ENCODE measurements at places on chromosomes 16 and 17.

DNA sequence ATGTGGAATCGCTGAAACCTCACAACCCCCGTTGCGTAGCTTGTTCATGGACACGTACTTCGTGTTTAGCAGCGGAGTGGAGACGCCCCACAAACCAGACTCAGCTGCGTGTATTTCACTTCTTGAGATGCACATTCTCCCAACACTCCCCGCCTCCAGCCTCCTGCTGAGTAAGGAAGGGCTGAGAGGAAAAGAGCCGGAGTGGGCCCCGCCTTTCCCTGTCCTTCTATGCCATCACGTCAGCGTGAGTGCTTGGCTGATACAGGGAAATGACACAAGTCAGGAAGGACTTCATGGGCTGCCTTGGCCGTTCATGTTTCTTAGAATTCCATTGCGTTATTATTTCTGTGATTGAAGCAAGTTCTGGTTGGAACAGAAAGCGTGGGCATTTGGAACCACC is 68.6 kb upstream of the CBX4 start:
- no peak for DNase-seq

- peak; percentile 7 for DNase-seq
Measured at GRCh38 chr16:1150511-1150982, 2.4 kb upstream of the CACNA1H start.

DNA sequence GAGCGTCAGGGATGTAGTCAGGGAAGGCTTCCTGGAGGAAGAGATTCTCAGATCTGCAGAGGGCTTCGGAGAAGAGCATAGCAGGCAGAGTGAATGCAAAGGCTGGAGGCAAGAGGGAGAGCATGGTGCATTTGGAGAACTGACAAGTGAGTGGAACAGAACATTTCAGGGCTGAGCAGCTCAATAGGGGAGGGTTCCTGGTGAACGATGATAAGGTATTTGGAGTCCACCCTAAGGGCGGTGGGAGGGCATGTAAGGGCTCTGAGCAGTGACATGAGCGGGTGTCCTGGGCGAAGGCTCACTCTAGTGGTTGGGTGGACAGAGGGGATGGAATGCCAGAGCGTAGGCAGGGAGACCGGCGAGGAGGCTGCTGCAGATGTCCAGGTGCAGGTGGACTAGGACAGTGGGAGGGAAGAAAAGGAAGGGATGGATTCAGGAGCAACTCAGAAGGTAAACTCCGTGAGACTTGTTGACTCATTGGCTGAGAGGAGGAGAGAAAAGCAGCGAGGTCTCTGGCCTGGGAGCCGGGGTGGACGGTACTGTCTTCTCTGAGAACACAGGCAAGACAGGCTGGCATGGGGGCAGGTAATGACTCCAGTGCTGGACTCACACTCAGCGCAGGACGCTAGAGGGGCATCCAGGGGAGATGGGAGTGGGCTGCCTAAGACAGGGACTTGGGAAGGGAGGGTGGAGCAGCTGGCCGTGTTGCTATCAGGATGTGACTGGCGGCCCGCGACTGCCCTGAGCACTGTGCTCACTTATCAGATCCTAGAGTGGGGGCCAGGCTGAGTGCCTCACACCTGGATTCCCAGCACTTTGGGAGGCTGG is 1.4 kb upstream of the PITPNA start:
- no peak for DNase-seq

- DNase-seq, result no peak
Measured at GRCh38 chr17:48498164-48498850, 32.5 kb downstream of the HOXB1 start.

- no peak for DNase-seq
Measured at GRCh38 chr16:48503336-48503735, 106.6 kb downstream of the N4BP1 start.

- no peak for DNase-seq
Measured at GRCh38 chr17:29357821-29358232, 32.3 kb upstream of the TAOK1 start.

DNA sequence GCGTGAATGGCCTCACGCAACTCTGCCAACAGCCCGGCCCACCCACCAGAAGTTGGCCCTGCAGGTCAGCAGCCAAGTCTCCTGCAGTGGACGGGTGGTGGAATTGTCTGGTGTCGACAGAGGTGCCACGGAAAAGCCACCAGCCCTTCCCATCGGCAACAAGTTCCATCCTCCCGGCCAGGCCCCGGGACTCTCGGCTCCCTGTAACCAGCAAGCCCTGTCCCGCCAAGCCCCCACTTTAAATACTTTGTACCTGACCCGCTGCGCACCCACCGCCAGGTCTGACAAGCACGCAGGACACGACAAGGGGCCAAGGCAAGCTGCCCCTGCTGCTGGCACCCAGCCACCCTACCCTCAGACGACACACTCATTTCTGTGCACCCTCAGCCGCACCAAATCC is 100.8 kb downstream of the RBFOX3 start:
- DNase-seq, result no peak

- no peak for DNase-seq
Measured at GRCh38 chr17:44071198-44071520, 624 bp downstream of the G6PC3 start.

GRCh38 chr17:1110862-1111598 is 68.8 kb downstream of the ABR start:
- DNase-seq, result peak; percentile 95

DNA sequence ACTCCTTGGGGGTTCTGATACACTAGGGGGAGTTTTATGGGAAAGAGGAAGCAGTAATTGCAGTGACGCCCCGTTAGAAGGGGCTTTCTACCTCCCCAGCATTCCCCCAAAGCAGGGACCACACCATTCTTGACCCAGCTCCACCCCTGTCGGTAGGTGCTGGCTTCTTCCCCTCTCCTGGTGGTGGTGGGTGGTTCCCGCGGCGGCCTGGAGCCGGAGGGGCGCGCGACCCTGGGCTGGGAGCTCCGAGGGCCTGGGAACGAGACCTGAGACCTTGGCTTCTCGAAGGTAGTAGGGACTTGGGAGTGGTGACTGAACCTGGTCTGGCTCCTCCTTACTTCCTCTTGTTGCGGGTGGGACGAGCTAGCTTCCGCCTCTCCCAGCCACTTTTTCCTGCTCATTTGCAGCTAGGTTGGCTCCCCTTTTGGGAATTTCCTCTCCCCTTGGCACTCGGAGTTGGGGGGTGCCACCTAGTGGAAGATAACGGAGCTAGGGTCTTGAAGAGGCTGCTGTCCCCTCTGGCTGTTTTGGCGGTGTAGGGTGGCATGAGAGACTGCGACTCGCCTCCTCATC is 438 bp downstream of the GRN start:
- peak; percentile 49 for DNase-seq

DNA sequence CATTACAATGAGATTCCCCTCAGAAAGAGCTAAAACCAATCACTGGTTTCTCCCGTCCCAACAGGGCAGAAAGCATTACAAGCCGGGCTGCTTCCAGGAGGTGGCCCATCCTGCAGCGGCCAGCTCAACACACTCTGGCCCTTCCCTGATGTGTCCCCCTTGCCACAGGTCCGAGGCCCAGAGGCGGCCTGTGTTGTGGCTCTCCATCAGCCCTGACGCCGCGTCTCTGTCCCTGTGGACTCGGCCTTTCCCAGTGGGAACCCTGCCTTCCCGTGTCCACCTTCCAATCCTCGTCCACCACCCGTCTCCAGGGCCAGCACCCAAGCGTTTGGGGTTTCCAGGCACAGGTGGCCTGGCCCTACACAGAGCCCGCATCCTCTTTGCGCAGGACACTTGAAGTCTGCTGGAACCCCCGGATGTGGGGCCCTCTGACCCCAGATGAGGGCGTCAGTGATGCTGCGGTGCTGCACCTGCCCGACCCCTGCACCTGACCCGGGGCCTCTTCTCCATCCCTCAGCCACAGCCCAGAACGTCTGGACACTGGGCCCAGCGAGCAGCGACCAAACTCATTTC is 21.1 kb downstream of the RAB40B start:
- DNase-seq, result no peak

DNA sequence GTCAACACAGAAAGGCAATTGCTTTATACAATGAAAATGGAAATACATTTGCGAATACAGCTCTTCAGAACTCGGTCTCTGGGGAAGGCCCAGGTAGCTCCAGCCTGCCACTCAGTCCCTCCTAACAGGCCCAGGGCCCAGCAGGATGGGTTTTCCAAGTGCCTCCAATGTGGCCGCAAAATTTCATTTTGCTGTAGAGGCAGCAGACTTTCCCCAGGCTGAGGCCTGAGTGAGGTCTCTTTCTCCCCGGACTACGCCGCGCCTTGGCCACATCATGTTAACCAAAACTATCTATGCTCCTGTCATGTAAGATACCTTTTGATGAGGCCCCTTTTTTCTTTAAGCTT is 606.0 kb upstream of the SALL1 start:
- DNase-seq, result no peak

DNA sequence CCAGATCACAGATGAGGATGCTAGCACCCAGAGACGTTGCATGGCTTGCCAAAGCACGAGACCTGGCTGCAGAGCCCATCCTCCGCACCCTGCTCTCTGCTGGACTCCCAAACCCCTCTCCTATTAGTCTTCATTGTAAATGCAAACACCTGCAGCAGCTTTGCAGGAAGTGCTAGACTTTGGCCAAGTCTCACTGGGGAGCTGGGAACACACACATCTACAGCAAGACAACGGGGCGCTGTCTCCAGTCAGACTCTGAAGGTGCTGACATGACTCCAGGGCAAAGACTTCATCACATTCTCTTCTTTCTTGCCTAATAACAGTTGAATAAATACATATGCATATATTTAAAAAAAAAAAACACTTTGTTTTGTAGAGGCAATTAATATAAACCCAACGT is 43.8 kb downstream of the CYTH1 start:
- no peak for DNase-seq

DNA sequence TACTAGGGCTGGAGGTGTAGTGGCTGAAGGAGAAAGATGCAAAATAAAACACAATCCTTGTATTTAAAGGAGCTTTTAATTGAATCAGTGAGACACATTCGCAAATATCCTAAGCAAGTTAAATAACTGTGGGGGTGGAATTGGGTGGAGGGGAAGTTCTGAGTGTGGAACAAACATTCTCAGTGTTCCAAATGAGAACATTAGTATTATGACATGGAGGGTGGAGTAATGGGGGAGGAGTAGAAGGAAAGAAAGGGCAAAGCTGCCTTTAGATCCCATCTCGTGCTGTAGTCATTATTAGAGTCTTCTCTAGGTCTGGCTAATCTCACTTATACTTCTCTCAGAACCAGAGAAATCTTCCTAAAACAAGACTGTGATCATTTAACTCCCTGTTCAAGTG is 169.7 kb downstream of the ANKFN1 start:
- no peak for DNase-seq

- DNase-seq, result no peak
Measured at GRCh38 chr17:37713028-37713431, 31.8 kb downstream of the HNF1B start.

DNA sequence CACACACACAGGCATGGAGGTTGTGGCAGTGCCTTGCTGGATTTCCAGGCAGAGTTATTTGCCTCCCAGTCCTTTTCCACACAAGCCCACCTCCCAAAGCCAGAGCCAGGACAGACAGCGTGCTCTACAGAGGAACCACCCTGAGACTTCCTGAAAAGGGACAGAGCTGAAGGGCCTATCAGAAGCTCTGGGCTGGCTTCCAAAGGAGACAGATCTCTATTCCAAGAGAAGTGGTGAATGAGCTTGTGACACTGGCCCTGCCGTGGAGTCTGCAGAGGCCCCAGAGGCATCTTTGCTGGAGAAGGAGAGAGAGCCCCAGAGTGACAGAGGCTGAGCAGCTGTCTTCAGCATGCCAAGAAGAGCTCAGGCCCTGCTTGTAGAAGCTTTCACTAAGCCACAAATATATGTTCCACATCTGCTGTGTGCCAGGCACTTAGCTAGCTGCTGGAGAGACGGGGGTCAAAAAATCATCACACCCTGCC is 8.3 kb upstream of the LPCAT2 start:
- DNase-seq, result no peak

DNA sequence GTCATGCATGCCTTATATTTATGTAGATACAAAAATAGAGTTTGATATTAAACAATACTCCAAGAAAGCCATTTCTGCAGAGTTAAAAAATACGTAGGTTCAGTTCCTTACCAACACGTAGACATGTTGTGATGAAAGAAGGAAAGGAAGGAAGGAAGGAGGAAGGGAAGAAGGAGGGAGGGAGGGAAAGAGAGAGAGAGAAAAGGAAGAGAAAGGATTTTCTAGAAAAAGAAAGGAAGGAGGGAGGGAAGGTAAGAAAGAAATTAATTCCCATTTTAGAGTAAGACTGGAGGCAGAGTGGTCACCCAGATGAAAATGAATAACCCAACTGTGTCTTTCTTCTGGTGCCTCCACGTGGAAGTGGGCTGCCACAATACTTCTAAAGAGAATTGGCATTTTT is 652.1 kb downstream of the WWOX start:
- no peak for DNase-seq

Data from SW 1271 (cell line).